ENCODE measurements at places on chromosomes 1 and 21. TPM values are rescaled to one million over a fixed set of nuclear protein-coding genes. Genes with fewer than 3 reads are reported as not detected.

Gene TARBP1
- total RNA-seq = 11.9 TPM

Gene NTMT2
- total RNA-seq = not detected

Gene IRF6
- total RNA-seq = 0.59 TPM

Gene CHIA
- not detected for total RNA-seq

Gene TSACC
- 2.2 TPM for total RNA-seq

Gene NPHS2
- not detected for total RNA-seq

Gene CHRM3
- total RNA-seq = not detected

Gene ADGRB2
- total RNA-seq = 5.9 TPM

Gene RFX5
- total RNA-seq = 28.1 TPM

Gene KIAA0040
- total RNA-seq = under 0.01 TPM

Gene TMPRSS2
- not detected for total RNA-seq

Gene OR10Z1
- total RNA-seq = not detected

Gene WNT3A
- not detected for total RNA-seq

Gene ERO1B
- 1.5 TPM for total RNA-seq

Gene SLC44A3
- 0.17 TPM for total RNA-seq

Gene PRKAA2
- 1.2 TPM for total RNA-seq

Gene FAM163A
- not detected for total RNA-seq

Gene DNAJC8
- 52.5 TPM for total RNA-seq

Gene YRDC
- total RNA-seq = 19.2 TPM

Gene GPR37L1
- not detected for total RNA-seq

Gene APCS
- total RNA-seq = not detected

Gene RPE65
- total RNA-seq = not detected
